H1 (cell line): ENCODE measurements at places on chromosomes 11 and 22.
A peak's percentile ranks its signal among the peaks of the same experiment; 100 is the strongest.

DNA sequence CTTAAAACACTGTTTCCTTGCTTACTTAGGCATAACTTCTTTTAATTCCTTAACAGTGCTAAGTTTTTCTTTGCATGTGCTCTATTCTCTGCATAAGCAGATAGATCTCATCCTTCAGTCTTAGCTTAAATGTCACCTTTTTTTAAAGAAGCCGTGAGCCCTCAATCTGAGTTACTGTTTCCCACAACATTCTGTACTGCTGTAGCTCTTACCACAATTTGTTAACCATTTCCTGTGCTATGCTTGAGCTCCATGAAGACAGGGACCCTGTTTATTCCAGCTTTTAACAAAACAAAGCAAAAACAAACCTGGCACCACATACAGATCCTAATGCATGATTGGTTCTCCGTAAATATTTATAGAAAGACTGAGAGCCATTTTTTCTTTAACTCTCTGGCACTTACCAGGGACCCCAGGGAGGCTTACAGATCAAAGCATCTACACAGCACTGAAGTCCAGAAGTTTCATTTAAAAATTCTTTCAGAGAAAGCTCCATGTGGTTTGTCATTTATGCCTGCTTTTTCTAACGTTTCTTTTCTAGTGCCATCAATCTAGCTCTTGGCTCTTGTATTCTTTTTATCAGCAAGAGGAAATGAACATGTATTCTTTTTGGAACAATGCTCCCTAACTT is 74.9 kb downstream of the DYNC2H1 start:
- no peak overlapping the region for H3K27ac ChIP-seq
- H3K4me1 ChIP-seq = no peaks in the 10 kb centered on the region
- H3K4me3 ChIP-seq = no peak overlapping the region
- DNase-seq = no peak

DNA sequence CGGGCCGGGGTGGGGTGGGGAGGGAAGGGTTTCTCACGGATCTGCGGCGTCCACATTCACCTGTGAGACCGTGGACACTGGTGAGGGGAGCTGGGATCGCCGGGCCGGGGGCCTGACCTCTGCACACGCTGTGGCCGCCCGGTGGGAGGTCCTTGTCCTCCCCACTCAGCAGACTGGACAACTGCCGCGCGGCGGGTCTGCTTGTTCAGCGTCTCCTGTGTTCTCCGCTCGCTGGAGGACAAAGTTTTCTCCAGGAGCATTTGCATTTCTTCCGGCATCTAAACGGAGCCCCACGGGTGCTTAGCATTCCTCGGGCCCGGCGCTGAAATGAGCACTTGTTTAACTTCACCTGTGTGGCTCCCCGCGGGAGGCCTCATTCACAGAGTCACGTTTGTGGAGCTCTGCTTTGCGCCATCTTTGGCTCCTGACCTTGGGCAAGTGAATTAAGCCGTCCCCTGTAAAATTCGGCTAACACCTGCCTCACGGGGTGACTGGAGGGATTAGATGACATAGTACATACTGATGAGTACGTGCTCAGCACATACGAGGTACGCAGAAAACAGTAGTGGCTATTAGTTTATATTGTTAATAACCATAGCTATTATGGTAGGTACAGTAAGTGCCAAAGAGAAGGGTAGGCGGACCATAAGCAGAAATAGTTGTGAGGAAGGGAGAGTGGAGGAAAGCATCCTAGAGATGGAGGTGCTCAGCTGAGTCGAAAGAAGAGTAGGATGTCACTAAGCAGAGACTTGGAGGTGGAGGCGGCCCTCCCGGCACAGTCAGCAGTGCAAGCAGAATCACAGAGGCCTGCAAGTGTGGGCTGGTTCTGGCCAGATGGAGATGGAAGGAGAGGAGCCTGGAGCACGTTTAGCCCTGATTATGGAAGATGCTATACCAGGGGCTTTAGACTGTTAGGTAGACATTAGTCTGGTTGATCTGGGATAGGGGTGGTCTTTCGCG is 885 bp downstream of the TRMU start:
- peak overlapping the region; percentile 8; the same call in 1 of the 2 replicates for H3K27ac ChIP-seq
- no peaks in the 10 kb centered on the region for H3K27me3 ChIP-seq
- no peaks in the 10 kb centered on the region for H3K4me1 ChIP-seq
- H3K36me3 ChIP-seq = peaks cover 9% of the 10 kb centered on the region

DNA sequence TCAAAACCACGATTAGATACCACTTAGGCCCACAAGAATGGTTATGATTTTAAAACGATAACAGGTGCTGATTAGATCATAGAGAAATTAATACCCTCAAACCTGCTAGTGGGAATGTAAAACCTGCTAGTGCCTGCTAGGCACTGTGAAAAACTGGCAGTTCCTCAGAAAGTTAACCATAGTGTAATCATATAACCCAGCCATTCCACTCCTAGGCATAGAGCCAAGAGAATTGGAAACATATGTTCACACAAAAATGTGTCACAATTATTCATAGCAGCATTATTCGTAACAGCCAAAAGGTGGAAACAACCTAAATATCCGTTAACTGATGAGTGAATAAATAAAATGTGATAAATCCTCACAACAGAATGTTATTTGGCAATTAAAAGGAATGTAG is 122.2 kb upstream of the SYN3 start:
- H3K27ac ChIP-seq = no peak overlapping the region
- H3K36me3 ChIP-seq = no peaks in the 10 kb centered on the region
- no peaks in the 10 kb centered on the region for H3K27me3 ChIP-seq
- no peaks in the 10 kb centered on the region for H3K4me1 ChIP-seq
- H3K4me3 ChIP-seq = no peak overlapping the region

GRCh38 chr11:128488471-128488870 is 98.9 kb downstream of the ETS1 start:
- H3K4me3 ChIP-seq = no peak overlapping the region
- H3K27me3 ChIP-seq = no peaks in the 10 kb centered on the region
- peaks cover 9% of the 10 kb centered on the region; the same call in 1 of the 2 replicates for H3K36me3 ChIP-seq
- no peak for DNase-seq
- no peak overlapping the region for H3K27ac ChIP-seq
- H3K4me1 ChIP-seq = no peaks in the 10 kb centered on the region

GRCh38 chr11:125513705-125514265 is 17.7 kb upstream of the FEZ1 start:
- H3K27me3 ChIP-seq = no peaks in the 10 kb centered on the region
- no peak overlapping the region for H3K27ac ChIP-seq
- H3K4me3 ChIP-seq = no peak overlapping the region
- H3K4me1 ChIP-seq = peaks cover 5% of the 10 kb centered on the region
- no peaks in the 10 kb centered on the region for H3K36me3 ChIP-seq

GRCh38 chr11:123760894-123761293 is 6.6 kb upstream of the OR6X1 start:
- no peak overlapping the region for H3K4me3 ChIP-seq
- H3K27me3 ChIP-seq = no peaks in the 10 kb centered on the region
- no peaks in the 10 kb centered on the region for H3K4me1 ChIP-seq

GRCh38 chr11:86954269-86955110 is 705 bp downstream of the FZD4 start:
- H3K27ac ChIP-seq = no peak overlapping the region
- H3K36me3 ChIP-seq = 0 out of 2 replicates have a peak, but pooled peaks cover 4% of the 10 kb centered on the region
- H3K4me1 ChIP-seq = no peaks in the 10 kb centered on the region; the same call in 1 of the 2 replicates
- no peak for DNase-seq
- H3K4me3 ChIP-seq = peak overlapping the region; percentile 42

DNA sequence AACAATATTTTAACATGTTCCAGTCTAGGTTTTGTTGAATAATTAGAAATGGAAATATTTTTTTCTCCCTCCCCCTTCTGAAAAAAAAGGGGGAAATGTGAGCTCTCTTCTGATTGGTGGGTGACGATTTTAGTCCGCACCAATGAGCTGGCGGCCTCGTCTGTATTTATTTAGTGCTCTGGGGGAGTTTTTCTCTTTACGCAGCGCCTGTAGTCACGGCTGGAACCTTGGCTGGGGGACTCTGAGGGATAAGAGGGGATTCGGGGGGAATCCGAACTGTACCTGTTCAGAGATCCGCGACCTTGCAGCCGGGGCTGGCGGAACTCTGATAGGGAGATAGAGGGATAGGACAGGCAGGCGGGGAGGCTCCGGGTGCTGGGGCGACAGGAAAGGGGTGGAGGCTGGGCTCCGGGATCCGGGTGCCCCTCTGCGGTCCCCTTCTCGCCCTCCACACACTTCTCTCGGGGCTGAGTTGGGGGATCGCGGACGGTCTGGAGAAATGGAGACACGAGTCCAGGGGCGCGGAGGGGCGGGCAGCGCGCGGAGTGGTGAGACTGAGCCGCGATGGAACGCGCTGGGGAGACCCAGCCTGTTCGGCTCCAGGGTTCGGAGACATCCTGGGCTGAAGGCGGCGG is 99.7 kb upstream of the HSD17B12 start:
- H3K27ac ChIP-seq = no peak overlapping the region
- peak; percentile 76 for DNase-seq
- H3K4me1 ChIP-seq = peaks cover 7% of the 10 kb centered on the region
- H3K36me3 ChIP-seq = no peaks in the 10 kb centered on the region
- H3K4me3 ChIP-seq = peak overlapping the region; percentile 78

- DNase-seq = no peak
- no peaks in the 10 kb centered on the region for H3K27me3 ChIP-seq
- H3K27ac ChIP-seq = no peak overlapping the region
- no peak overlapping the region for H3K4me3 ChIP-seq
These were observed 21.9 kb upstream of the PANX1 start for GRCh38 chr11:94106716-94107115.

- H3K4me3 ChIP-seq = no peak overlapping the region
These were observed 88.6 kb upstream of the RCN1 start for GRCh38 chr11:32002311-32002710.

DNA sequence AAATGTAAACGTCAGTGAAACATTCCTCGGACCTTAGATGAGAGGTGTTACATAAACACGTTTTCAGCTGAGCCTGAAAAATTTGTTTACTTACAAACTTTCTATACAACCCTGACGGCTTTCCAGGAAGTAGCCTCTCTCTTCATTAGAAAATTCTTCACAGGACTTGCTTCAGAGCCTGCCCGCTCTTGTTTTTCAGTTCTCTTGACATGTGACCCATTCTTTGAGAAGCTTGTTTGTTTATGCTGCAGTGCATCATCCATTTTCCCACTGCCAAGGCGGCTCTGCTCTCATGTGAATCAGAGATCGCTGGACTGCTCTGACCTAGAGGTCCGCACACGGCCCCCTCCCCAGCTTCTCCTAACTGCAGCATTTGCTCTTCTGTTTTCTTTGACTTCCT is 47.9 kb upstream of the ARHGAP42 start:
- H3K36me3 ChIP-seq = no peaks in the 10 kb centered on the region
- no peaks in the 10 kb centered on the region for H3K4me1 ChIP-seq
- no peak for DNase-seq
- no peak overlapping the region for H3K27ac ChIP-seq

- H3K27me3 ChIP-seq = no peaks in the 10 kb centered on the region
- DNase-seq = no peak
- H3K4me3 ChIP-seq = no peak overlapping the region
These were observed 589.6 kb downstream of the TBC1D22A start for GRCh38 chr22:47351836-47352579.

- H3K4me3 ChIP-seq = no peak overlapping the region
- no peaks in the 10 kb centered on the region for H3K27me3 ChIP-seq
These were observed 24.3 kb downstream of the SUSD2 start for GRCh38 chr22:24205438-24206195.

DNA sequence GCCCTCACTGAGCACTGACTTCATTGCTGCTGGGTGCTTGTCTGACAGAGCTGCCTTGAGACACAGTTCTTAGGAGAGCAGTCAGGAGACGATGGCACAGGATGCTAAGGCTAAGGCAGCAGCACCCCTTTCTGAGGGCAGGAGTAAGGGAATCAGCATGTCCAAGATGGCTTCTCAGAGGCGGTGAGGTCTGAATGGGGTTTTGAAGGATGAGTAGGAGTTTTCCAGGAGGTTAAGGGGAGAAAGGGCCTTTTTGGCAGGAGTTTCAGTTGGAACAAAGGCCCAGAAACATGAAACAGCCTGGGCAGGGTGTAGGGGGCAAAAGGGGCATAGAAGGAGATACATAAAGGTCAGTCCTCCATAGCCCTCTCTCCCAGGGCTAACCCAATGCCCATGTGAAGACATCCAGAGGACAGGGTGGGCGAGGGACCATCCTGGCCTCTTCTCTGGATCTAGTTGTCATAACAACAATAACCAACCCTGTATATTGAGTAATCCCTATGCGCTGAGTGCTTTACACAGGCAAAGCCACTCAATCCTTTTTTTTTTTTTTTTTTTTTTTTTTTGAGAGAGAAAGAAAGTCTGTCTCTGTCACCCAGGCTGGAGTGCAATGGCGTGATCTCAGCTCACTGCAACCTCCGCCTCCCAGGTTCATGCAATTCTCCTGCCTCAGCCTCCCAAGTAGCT is 19.0 kb downstream of the CYTH4 start:
- H3K27me3 ChIP-seq = peaks cover 13% of the 10 kb centered on the region; the same call in 1 of the 2 replicates
- no peak for DNase-seq
- H3K4me3 ChIP-seq = no peak overlapping the region
- peaks cover 24% of the 10 kb centered on the region; the same call in 1 of the 2 replicates for H3K4me1 ChIP-seq
- no peaks in the 10 kb centered on the region for H3K36me3 ChIP-seq

DNA sequence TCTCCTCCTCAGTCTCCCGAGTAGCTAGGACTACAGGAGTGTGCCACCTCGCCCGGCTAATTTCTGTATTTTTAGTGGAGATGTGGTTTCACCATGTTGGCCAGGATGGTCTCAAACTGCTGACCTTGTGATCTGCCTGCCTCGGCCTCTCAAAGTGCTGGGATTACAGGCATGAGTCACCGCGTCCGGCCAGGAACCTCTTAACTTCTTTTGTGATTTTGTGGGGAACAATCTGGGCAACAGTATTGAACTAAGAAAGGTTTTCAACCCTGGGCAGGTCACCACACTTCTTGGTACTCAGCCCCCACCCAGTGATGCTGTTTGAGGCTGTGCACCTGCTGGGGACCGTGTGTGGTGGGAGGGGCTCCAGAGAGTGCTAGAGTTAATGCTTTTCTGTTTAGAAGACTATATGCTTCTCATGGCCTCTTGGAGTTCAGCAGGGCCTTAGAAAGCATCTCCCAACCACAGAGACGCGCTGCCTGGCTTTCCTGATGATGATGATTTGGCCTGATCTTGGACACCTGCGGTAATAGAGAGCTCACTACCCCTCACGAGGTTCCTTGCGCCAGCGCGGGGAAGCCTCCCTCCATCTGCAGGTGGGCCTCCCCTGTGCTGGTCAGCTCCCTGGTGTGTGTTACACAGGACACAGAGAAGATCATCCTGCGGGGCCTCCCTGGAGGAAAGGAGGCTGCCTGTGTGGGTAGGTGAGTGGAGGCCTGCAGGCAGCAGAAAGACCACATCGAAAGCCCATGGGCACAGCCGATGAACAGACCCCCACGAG is 1.2 kb downstream of the DENND6B start:
- no peak overlapping the region for H3K27ac ChIP-seq
- H3K4me1 ChIP-seq = peaks cover 8% of the 10 kb centered on the region; the same call in 1 of the 2 replicates
- DNase-seq = no peak
- peaks cover 12% of the 10 kb centered on the region for H3K27me3 ChIP-seq
